ENCODE measurements at places on chromosomes 11 and 22.

DNA sequence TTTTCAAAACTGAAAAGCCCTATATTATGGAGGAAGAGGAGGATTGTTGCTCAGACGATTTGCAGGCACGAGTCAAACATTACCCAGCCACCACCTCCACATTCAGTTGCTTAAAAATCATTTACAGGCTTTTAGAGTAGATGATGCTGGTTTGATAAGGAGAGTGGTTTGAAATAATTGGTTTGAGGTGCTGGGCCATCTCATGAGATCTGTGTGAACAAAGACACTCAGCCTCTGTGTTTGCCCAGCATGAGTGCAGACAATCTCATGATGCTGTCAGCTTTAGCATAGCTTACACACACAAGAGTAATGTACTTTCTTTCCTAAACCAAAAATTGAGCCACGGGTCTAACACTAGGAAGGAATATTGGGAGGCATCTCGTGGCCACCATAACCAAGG, 4.3 kb downstream of the SLC43A3 start:
- DNase-seq: no peak

DNA sequence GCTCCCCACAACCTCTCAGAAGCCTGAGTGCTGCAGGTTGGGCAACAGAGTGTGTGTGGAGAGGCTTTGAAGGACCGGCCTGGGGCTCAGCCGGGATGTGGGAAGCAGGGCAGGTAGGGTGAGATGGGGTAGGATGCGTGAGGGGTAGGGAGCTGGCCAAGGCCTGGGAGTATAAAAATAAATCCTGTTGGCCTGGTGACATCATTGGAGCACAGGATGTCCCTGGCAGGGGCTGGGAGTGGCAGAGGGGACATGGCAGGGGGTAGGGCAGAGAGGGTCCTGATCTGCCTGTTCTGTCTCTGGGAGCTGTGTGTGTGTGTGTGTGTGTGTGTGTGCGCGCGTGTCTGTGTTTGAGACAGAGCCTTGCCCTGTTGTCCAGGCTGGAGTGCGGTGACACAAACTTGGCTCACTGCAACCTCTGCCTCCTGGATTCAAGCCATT, 28.6 kb downstream of the TEF start:
- no peak for DNase-seq

DNA sequence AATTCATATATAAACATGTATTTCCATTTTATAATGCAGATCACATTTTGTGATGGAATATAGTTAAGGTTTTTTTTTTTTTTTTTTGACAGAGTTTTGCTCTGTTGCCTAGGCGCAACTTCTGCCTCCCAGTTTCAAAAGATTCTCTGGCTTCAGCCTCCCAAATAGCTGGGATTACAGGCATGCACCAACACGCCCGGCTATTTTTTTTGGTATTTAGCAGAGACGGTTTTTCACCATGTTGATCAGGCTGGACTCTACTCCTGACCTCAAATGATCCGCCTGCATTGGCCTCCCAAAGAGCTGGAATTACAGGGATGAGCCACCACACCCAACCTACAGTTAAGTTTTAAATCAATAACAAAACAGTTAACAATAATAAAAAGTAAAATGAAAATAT, 18.8 kb downstream of the XKR3 start:
- no peak for DNase-seq

DNA sequence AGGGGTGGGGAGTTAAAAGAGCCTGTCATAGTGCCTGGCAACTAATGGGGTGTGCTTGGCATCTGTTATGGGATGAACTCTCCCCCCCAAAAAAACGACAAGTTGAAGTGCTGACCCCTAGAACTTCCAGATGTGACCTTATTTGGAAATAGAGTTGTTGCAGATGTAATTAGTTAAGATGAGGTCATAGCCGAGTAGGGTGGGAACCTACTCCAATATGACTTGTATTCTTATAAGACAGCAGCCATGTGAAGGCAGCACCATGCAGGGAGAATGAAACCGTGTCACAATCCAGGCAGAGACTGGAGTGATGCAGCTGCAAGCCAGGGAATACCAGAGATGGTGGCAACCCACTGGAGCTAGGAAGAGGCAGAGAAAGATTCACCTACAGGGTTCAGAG, 394.5 kb downstream of the TENM4 start:
- DNase-seq: peak; percentile 39

- DNase-seq: peak; percentile 86
Observed at GRCh38 chr11:10294290-10294953, 403 bp upstream of the SBF2 start.

- DNase-seq: no peak
Observed at GRCh38 chr11:85301895-85302678, 325.1 kb downstream of the DLG2 start.

DNA sequence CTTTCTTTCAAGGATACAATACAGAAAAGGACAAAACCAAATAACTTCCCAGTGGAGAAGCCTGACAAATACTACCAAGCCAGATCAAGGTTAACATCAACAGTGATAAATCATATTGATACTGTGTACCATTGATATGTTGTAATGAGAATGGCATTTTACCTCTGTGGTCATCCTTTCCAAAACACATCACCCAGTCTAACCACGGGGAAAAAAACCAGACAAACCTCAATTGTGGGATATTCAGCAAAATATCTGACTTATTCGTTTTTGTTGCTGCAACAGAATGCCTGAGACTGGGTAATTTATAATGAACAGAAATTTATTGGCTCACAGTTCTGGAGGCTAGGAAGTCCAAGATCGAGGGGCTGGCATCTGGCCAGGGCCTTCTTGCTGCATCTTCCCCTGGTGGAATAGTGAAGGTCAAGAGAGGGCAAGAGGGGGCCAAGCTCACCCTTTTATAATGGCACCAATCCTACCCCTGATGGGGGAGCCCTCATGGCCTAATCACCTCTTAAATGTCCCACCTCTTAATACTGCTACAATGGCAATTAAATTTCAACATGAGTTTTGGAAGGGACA, 66.1 kb downstream of the FAM76B start:
- no peak for DNase-seq

GRCh38 chr11:41988951-41989572, 529.6 kb upstream of the LRRC4C start:
- DNase-seq: peak; percentile 22

- peak; percentile 37 for DNase-seq
Observed at GRCh38 chr22:26949193-26949592, 291.8 kb downstream of the MIAT start.

DNA sequence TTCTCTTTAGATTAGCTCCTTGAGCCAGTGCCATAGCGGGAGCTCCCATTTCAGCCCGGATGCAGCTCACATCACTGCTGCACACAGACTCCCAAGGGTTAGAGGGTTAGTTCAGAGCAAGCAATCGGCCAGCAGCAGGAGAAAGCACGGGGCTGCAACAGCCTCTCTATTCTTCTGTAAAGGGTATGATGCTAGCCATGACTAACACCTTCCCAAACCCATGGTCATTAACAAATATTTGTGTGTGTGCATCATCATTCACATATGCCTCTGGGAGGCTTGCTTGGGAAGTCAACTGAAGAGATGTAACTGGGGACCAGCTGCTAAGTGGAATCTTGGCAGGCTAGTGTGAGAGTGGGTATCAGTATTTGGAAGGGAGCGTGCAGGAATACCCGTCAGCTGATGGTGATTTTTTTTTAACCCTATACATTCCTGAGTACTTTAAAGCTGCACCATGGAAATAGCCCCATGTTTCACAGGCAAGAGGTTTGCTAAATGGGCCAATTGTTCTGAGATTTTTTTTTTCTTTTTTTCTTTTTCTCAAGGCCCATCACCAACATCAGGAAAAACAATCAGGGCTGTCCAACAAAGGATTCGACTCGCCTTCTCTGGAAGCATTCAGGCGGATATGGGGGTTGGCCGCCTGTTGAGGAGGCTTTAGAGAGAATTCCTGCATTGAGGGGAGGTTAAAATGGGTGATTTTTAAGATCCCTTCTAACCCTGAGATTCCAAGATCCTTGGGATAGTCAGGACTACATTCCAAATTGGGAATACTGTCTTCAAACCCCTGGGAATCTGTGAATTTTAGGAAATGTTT, 33.2 kb upstream of the CCDC89 start:
- peak; percentile 100 for DNase-seq

DNA sequence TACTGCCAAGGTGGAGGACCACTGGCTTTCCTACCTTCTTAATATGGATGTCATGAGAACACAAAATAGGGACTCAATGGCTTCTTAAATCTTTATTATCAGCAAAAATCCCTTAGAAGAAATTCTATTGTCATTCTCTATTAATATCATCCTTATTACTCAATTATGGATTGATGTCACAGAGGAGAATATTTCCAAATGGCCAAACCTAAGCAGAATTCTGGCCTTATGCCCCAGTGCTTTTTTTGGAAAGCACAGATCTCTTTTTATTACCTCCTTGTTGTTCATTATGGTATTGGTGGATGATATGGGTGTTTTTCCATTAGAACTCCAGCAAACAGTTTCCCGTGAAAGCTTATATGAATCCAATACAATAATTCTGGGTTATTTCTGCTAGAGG, 9.9 kb downstream of the CRTAM start:
- no peak for DNase-seq

GRCh38 chr11:129723146-129723760, 92.4 kb upstream of the TMEM45B start:
- DNase-seq: no peak

- no peak for DNase-seq
Observed at GRCh38 chr22:39965748-39966147, 5.6 kb downstream of the TMA7B start.

GRCh38 chr11:117378976-117379865, 51.6 kb downstream of the CEP164 start:
- no peak for DNase-seq

GRCh38 chr11:7019500-7020182, 505 bp downstream of the ZNF214 start:
- peak; percentile 17 for DNase-seq

- DNase-seq: no peak
Observed at GRCh38 chr22:19843857-19844376, 10.8 kb downstream of the GNB1L start.

DNA sequence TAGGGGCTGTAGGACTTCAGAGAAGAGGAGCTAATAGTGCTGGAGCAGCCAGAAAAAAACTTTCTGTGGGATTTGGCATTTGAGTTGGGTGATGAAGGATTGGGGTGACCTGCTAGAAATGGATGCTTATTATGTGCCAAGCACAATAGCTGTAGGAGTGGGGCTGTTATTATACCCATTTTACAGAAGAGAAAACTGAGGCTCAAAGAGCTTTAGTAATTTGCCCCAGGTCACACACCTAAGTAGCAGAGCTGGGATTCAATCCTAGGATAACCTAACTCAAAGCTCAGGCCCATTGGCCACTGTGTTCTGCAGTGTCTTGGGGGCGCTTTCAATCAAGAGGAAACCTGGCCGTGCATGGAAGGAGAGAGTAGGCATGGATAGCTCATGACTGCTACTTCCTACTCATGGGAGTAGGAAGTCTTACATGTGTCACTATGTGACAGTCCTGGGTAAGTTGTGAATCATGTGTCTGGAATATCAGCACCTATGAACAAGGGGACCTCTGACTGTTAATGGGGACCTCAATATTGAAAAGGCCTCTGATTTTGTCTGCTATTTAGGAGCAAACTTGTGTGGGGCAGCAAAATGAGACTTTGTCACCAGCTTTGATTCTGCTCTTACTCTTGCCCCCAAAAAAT, 6.1 kb upstream of the ELF5 start:
- DNase-seq: no peak

Data from fibroblast of skin of scalp (primary cell).